Astrocyte of the spinal cord (primary cell): ENCODE measurements at places on chromosomes 3 and 15.
A peak's percentile ranks its signal among the peaks of the same experiment; 100 is the strongest.

DNA sequence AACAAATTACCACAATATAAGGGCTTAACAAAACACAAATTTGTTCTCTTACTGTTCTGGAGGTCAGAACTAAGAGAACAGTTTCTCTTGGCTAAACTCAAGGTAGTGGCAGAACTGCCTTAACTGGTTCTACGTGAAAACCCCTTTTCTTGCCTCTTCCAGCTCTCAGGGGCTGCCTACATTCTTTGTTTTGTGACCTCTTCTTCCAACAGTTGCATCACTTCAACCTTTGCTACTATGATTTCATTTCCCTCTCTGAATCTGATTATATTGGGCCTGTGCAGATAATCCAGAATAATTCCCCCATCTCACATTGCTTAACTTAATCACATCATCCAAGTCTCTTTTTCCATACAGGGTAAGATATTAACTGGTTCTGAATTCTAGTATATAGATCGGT, 624.6 kb downstream of the ZPLD1 start:
- DNase-seq: no peak

GRCh38 chr3:5186089-5186857, 1.2 kb upstream of the EDEM1 start:
- no peak for DNase-seq

- no peak for DNase-seq
Measured at GRCh38 chr3:17515445-17516234, 226.8 kb downstream of the TBC1D5 start.

DNA sequence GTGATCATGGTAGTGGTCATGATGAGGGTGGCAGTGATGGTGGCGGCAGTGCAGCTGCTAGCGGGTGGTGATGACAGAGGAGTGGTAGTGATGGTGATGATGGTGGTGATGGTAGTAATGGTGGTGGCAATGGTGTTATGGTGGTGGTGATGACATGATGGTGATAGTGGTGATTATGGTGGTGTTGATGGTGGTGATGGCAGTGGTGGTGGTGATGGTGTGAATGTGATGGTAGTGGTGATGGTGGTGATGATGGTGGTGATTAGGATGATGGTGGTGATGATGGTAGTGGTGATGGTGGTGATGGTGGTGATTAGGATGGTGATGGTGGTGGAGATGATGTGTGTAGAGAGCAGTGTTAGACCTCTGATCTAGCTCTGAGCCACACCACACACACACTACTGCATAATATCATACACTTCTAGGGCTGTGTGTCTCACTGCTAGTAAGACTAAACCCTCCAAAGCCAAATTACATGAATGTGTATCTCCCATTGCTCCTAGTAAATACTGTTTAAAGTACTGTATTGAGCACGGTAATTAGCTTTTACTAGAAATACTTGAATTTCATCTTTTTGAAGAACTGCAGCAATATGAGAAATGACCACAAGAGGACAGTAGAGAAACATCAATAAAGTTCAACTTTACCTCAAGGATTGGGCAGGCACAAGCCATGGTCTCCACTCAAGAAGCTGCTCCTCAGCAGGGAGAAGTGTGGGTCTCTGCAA, 28.8 kb downstream of the TMED3 start:
- DNase-seq: peak; percentile 68

DNA sequence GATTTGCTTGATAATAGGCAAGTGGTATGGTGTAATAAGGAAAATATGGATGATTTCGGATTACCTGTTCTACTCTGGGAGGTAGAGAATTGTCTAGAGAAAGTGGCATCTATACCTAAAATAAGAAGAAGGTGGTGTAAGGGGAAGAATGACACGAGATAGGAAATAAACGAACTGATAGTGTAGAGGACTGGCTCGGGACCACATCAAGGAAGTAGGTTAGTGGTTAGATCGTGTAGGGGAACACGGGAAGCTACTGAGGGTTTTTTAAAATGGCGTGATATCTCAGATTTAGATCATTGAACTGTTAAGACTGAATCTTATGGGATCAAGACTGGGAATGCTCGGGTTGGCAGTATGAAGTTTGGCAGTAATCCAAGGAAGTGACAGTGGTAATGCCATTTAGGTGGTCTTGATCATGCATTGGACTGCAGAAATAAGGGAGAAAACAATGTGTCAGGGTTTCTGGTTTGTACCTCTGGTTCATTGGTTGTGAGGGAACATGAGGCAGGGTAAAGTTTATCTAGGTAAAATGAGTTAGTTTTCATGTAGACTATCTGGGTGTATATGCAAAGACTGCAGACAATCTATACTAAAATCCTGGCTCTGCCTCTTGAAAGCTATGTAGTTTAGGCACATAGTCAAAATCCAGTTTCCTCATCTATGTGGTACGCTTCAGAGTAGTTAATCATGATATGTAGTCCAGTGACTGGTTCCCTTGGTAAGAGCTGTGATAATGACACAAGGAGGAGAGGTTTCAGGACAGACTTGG, 7.4 kb downstream of the RPL14 start:
- DNase-seq: no peak

DNA sequence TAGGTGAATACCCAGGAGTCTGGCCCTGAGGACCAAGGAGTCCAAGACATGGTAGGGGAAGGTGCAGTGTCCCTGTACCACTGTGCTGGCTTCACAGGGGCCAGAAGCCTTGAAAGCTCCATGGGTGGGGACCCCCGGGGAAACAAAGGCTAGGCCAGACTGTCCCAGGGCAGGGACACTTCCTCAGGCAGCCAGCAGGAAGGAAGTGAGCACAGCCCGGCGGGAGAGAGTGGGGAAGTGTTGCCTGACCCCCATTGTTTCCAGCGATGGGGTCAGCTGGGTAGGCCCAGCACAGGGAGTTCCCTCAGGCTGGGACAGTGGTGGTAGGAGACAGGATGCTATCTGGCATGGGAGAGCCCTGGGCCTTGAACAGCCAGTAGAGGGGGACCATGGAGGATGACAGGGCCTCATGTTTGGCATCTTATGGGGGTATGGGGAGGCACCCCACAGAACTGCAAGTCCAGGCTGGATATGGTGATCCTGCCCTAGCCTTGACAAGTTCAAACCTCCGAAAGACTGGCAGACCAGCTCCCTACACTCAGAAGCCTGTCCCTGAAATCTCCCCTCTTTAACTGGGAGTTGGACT, 1.2 kb upstream of the HYAL2 start:
- no peak for DNase-seq

DNA sequence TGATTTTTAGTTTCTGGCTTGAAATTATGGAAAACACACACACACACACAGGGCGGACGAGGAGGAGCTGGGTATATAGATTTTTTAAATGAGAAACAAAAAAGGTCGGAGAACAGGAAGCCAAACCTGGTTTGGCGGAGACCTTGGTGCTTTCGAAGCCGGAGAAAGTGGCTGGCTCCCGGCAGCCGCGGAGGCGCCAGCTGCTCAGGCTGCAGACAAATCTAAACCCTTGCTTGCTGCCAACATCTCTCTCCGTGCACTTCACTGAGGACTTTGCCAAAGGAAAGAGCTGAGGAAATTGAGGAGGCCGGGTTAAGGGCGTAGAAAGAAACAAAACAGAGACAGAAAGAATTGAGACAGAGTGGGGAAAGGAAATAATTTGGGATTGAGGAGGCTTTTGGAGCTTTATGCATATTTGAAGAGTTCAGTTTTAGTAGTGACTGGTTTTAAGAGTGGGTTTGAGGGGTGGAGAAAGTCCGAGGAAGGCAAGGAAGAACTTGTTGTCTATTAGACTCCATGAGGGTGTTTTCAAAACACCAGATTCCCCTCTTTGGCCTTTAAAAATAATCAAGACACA, 2.2 kb downstream of the ZIC1 start:
- DNase-seq: peak; percentile 31

DNA sequence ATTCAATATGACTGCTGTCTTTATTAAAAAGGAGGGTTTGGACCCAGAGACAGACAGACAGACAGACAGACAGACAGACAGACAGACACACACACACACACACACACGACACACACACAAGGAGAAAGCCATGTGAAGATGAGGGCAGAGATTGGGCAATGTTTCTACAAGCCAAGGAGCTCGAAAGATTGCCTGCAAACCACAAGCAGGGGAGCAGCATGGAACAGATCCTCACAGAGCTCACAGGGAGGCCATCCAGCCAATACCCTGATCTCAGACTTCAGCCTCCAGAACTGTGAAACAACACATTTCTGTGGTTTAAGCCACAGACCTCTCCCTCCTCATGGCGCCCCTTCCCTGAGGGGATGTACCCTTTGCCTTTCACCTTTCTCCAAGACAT, 35.8 kb upstream of the ABHD2 start:
- peak; percentile 94 for DNase-seq

GRCh38 chr15:68574046-68574445, 4.7 kb upstream of the CORO2B start:
- DNase-seq: no peak

DNA sequence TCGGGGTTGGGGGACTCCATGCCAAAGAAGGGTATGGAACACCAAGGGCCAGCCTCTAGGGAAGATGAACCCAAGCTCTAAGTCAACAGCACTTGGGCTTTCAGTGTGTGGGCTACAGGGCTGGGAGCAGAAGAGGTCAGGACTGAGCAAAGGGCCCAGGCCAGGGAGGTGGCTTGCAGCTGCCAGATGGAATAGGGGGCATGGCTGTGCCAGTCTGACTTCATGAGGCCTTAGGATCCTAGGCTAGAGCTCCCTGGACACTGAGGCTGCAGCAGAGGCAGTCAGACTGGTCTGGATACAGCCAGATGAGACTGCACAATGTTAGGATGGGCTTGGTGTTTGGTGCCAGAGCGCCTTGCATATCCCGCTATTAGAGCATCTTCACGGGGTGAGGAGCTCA, 3.8 kb downstream of the RASGRF1 start:
- no peak for DNase-seq

DNA sequence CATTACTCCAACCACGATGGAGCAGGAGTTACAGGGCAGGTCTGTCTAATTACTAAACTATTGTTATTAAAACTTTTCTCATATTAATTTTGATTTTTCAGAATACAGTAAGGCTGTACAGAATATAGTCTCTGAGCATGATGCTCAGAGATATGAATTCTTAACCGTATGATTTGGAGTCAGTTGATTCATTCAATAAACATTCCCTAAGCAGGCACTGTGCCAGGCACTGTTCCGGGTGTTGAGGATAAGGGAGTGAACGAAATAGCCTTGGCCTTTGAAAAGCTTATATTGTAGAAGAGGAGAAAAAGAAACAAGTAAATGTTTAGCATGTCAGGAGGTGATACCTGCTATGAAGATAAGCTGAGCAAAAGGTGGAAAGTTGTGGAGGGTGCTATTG, 187.3 kb downstream of the KCNAB1 start:
- DNase-seq: peak; percentile 81

- peak; percentile 87 for DNase-seq
Measured at GRCh38 chr3:130395916-130396315, 50.4 kb downstream of the COL6A5 start.

DNA sequence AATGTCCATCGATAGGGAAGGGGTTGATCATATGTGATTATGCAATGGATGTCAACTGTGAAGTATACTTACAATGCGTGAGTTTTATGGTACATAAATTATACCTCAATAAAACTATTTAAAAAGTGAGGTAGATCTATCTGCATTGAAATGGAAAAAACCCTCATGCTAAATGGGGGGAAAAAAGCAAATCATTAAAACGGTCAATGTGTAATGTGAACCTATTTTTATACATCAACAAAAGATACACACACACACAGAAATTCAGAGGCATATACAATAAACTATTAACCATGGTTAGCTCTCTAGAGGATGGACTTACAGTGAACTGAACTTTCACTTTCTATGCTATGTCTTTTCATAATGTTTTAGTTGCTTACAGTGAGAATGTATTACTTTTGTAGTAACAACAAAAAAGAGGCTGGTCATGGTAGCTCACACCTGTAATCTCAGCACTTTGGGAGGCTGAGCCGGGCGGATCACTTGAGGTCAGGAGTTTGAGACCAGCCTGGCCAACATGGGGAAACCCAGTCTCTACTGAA, 23.1 kb downstream of the STIMATE start:
- DNase-seq: no peak

DNA sequence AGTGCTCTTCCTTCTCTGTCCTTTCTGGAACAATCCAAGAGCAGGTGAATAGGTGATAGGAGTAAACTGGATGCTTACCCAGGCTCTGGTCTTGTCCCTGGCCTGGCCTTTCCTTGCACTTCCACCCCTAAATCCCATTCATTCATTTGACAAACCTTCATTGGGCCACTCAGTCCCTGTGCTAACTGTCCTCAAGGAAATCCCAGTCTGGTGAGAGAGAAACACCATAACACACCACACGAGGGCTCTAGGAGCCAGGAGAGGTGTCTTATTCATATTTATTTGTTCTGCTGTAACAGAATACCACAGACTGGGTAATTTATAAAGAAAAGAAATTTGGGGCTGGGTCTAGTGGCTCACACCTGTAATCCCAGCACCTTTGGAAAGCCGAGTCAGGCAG, 22.8 kb downstream of the EFCC1 start:
- no peak for DNase-seq

- peak; percentile 49 for DNase-seq
Measured at GRCh38 chr15:33007303-33007855, 187.1 kb downstream of the FMN1 start.

DNA sequence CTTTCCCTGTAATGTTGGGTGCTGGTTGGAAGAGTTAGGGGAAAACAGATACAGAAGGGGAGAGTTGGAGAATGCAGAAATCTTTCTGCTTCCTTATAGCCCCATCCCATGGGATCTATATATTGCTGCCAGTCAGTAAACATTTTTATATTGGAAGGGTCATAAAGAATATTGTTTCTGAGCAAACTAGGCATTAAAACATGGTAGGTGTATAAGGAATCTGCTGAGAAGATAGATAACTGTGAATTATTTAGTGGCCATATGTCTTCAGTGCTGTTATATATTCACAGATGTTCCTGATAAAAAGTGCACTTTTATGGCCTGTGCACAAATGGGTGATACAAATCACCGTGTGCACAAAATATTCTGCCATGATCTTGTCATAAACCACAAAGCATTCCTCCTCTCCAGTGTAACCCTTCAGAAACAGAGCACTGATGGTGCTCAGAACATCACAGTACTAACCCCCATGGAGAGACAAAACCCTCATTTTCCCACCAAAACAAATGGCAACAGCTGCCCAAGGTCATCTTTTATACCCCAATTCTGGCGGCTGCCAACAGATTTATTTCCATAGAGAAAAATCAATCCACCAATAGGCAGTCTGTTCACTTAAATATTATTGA, 269.3 kb downstream of the SLC9A9 start:
- DNase-seq: no peak

DNA sequence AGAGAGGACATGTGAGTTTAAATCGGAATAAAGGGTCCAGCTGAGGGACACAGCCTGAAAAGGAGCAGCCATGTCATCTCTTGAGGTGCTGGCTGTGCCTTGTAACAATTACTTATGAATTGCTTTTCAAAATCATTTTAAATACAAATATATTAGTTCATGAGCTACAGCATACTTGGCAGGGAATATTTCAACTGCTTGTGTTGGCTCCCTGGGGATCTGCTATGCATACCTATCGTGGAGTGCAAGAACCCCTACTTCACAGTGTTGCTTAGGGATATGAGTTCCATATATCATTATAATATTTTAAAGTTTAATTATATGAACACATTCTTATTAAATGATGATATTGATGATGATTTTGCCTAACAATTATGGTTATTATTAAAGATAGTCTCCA, 19.1 kb upstream of the P2RY14 start:
- no peak for DNase-seq
